Stimulated activated CD4-positive, alpha-beta T cell treated with anti-CD3 and anti-CD28 coated beads, Interleukin-15, amount 100 ng/mL, for 1 hour (primary cell): ENCODE measurements at places on chromosomes 6 and 20.

GRCh38 chr6:21188505-21189223, 404.9 kb upstream of the SOX4 start:
- no peak for DNase-seq

DNA sequence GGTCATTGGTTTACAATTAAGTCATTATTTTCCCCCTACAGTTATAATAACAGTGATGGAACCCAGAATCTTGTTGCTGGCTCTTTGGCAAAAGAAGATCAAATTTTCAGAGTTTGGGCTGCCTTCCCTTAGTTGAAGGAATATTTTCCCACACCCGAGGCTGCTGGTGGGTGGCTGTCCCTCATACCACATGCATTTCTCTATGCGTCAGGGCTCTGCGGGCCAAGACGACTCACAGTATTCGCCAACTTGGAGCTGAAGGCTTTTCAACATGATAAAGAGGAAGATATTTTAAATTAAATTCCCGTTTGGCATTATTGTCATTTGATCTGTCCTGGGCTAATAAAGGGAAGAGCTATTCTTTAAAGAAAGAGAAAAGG, 102.2 kb upstream of the SASH1 start:
- DNase-seq: no peak

GRCh38 chr6:37204014-37204751, 34.2 kb downstream of the PIM1 start:
- DNase-seq: no peak

DNA sequence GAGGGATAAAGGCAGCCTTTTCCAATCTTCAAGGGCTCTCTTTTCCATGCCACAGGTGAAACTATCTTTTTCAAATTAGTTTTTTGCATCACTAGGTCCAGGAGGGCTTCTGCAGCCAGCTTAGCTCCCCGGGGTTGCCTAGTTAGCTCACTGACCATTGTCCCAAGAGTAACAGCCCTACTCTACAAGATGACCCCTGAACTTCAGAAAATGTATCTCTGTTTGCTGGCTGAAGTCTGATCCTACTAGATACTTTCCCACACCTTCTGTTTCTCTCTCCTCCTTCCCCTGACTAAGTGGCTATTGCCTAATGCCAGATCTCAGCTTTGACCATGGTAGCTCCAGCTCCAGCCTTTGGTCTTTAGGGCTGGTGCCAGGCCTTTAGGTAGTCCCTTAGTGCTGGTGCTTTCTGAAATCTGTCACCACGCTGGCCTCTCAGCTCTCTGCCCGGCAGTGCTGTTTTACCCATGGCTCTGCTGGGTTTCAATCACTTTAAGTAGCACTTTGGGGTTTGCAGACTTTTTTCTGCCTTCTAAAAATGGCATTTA, 255.1 kb downstream of the RNGTT start:
- no peak for DNase-seq

- DNase-seq: no peak
Observed at GRCh38 chr6:132418235-132418965, 17.1 kb upstream of the MOXD1 start.

DNA sequence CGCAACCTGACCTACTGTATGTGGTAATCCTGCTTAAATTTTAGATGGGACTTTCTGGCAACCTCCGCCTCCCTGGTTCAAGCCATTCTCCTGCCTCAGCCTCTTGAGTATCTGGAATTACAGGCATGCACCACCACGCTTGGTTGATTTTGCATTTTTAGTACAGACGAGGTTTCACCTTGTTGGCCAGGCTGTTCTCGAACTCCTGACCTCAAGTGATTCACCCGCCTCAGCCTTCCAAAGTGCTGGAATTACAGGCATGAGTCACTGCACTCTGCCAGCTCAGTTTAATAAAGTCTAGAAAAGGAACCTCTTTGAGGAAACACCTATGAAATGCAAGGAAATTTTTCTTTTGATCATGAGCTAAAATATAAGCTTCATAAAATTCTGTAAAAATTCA, 9.0 kb upstream of the PLCB4 start:
- DNase-seq: no peak

DNA sequence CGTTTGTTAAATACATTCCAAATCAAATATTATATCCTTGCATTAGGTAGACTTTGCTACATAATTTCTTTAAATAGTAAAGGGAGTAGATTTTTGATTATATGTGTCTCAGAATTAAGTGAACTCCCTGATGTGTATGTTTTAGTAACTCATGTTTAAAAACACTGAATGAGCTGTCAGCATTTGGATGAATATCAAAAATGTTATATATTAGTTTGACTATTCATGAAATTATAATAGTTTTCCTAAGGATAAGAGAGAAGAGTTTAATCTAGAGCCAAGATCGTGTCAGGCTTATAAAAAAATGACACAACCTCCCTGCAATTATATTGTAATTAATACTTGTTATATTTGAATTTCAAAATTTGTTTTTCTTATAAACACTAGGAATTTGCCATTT, 195.2 kb downstream of the COL19A1 start:
- no peak for DNase-seq

- no peak for DNase-seq
Observed at GRCh38 chr6:138440758-138441357, 36.8 kb downstream of the HEBP2 start.

GRCh38 chr6:107540465-107540857, 50.5 kb downstream of the SOBP start:
- no peak for DNase-seq

DNA sequence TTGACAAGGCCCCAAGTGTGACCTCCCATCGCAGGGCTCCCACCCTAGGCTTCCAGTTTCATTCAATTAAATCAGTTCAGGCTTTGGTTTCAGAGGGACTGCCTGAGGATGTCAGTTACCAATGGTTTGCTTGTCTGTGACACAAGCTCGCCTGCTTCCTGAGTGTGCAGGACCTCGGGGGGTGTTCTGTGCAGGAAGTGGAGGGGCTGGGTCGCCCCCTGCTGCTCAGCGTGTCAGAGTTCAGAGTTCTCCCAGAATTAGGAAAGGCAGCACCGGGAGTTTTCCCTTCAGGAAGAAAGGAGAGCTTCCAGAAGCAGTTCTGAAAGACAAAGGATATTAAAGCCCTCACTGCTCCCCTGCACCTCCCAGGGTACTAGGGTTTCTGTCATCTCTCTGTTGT, 50.8 kb upstream of the TGM3 start:
- no peak for DNase-seq

GRCh38 chr6:112253841-112254816, at the start of gene LAMA4:
Gene LAMA4, minus strand, starts transcription at chr6:112254567. Its CDS starts 417 bp downstream, at chr6:112254150.
- no peak for DNase-seq

DNA sequence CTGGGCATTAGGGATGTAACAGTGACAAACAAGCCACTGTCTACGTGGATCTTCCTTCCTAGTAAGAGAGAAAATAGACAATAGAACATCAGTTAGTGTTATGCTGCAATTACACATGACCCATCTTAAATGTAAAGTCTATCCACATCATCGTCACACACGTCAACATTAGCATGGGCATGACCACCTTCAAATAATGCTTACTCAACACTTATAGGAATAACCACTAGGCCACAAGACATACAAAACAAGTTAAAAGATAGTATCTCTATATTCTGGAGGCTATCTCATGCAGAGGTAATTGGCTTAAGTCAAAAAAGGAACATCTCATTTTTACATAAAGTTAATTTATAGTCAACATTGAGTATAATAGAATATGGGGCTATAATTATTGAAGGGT, 156.5 kb downstream of the MOXD1 start:
- no peak for DNase-seq

- DNase-seq: no peak
Observed at GRCh38 chr6:166851911-166852310, 104.4 kb downstream of the RNASET2 start.
